ENCODE measurements at places on chromosomes 4 and X.

DNA sequence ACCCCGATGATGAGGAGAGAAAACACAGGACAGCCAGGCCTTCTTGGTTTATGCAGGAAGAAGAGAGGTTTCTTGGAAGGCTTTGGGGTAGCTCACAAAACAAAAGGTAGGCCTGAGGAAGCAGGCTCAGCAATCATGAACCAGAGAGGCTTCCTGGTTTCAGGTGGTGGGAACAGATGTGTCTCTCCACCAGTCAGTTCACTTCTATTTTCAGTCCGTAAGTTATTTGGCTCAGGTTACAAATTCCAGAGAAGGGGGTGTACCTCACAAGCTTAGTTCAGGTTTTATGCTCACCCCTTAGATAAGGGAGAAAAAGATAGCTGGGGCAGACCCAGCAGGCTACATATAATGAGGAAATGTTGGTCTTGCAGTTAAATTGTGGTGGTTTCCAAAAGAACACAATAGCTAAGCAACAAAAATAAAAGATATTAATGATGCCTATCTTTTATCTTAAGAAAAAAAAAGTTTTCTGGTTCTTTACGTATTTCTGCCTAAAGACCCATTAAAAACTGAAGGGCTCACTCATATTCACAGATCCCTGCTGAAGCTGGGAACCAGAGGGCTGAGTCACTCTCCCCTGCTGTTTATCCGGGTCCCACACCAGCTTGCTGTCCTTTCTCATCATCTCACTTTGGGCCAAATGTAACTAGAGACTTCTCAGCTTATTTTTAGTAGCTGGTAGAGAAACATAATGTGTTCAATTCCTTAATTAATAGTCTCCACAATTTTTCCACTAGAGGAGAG lies 177.0 kb downstream of the CAMK2D start:
- no peak for DNase-seq

GRCh38 chr4:185426960-185427688 lies 1.4 kb upstream of the UFSP2 start:
- no peak for DNase-seq

GRCh38 chrX:13101441-13102139 lies 57.2 kb upstream of the FAM9C start:
- no peak for DNase-seq

GRCh38 chrX:46268412-46268811 lies 276.8 kb downstream of the ZNF674 start:
- DNase-seq, result no peak

- no peak for DNase-seq
These were observed 232.8 kb downstream of the GALNTL6 start for GRCh38 chr4:172045981-172046380.

- no peak for DNase-seq
These were observed 47.7 kb downstream of the FGFRL1 start for GRCh38 chr4:1058997-1059665.

GRCh38 chr4:128565565-128566186 lies 243.8 kb upstream of the JADE1 start:
- peak; percentile 9 for DNase-seq

DNA sequence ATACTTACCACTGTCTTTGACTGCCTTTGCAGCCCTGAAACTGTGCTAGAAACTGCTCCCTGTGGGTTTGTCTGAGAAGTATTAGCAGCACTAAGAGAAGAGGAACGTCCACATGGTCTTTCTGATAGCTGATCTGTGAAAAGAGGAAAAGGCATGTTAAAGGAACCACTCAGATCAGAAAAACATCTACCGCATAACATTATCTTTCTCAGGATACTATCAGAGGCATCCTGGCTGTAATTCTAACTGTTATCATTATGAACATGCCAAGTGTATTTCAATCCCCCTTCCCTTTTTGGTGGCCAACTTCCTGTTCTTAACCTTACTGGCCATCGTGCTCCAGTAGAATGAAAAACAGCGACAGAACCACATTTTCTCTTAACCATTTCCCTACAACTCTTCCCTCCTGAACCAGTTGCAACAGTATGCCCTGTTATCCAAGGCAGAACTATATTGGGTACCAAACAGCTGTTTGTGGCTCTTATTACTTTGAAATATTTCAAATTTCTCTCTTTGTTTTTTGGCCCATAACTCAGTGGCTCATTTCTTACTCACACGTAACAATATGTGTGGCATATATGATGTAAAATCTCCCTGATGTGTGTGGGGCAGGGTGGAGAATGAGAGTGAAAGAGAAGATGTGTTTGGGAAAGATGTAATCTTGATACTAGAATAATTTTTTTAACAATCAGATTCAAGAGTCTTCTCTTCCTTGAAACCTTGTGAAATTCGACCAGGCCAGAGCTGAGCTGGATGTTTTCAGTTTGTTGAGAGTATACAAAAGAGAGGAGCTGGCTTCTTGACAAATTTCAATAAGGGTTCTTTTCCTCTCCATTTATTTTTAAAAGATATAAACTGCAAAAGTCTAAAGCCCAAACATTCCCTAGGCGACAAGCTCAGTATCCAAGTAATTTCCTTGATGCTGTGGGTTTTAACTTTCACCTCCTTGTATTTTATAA lies 35.2 kb downstream of the ARHGEF6 start:
- DNase-seq, result peak; percentile 12

DNA sequence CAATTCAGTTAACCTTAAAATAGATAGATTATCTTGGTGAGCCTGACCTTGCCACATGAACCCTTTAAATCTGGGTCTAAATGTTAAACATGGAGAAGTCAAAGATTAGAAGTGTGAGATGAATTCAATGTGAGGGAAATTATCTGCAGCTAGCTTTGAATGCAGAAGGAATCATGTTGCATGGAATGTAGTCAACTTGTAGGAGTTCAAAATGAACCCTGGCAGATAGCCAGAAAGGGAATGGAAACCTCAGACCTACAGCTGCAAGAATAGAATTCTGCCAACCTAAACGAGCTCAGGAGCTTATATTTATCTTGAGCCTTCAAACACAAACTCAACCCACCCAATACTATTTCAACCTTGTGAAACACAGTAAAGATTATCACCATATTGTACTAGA lies 632.5 kb downstream of the KCTD8 start:
- DNase-seq, result no peak

GRCh38 chr4:107034996-107035818 lies 906 bp downstream of the DKK2 start:
- no peak for DNase-seq

DNA sequence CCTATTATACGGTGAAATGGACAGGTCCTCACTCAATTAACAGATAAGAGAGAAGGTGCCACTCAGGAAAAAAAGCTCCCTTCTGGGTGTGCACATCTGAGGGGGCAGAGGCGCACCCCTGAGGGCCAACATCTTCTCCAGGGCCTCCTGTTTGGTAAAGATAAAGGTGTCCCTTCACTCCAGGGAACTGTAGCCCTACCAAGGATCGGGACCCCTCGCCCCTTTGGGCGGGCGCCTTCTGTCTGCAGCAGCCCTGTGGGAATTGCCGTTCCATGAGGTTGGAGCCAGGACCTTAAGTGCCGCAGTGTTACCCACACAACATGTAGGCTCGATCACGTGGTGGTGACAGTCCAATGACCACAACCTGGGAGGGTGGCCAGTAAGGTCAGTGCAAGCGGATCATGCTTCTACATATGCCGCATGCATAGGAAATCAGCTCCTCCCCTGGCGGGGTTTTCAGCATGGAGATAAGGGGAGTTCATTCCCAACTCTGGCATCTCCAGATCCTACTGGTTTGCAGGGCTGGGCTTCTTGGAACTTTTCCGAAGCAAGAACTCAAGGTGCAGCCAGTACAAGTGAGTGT lies 253.3 kb downstream of the EVC2 start:
- no peak for DNase-seq

- DNase-seq, result no peak
These were observed 545.3 kb upstream of the FAT1 start for GRCh38 chr4:187268940-187269339.

GRCh38 chr4:28469886-28470285 lies 1609.2 kb downstream of the STIM2 start:
- no peak for DNase-seq

GRCh38 chr4:100149190-100149589 lies 41.1 kb downstream of the DDIT4L start:
- DNase-seq, result no peak

GRCh38 chr4:6449746-6450369 lies 22.6 kb downstream of the PPP2R2C start:
- DNase-seq, result no peak

DNA sequence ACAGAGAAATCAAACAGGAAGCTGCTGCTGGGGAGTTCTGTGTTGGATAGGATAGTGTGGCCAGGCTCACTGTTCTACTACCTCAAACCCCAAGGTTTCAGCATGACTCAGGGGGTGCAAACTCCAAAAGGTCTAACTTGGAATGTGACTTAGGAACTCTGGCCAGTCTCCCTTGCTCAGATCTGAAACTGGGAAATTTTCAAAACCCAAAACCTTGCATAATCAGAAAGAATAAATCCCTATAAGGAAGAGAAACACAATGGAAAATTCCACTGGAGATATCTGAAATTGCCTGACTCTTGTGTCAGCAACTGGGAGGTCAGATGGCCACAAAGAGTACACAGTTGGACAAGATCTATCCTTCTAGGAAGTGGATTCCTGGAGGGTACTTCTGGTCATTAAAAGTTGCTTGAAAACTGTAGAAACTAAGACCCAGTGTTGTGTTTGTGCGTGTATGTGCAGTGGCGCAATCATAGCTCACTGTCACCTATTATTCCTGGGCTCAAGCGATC lies 58.0 kb downstream of the PPEF2 start:
- DNase-seq, result no peak

GRCh38 chrX:65420154-65420553 lies 114.4 kb downstream of the LAS1L start:
- no peak for DNase-seq

DNA sequence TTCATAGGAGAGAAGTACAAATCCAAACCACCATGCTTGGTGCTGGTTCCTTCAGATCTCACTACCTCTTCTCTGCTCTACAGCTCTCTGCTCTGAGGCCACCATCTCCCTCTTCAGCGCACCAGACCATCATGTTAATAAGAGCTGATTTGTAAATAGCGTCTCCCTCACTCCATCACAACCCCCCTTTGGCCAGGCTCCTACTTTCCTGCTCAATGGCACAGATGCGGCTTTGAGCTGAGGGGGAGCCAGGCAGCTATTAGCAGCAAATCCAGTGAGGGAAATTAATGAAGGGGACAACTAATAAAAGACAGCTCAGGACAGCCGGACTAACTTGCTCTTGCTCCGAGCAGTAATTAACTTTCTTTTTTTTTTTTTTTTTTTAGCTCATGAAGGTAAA lies 13.1 kb downstream of the NEUROG2 start:
- DNase-seq, result no peak

GRCh38 chr4:42460043-42460442 lies 62.8 kb downstream of the SHISA3 start:
- DNase-seq, result no peak

DNA sequence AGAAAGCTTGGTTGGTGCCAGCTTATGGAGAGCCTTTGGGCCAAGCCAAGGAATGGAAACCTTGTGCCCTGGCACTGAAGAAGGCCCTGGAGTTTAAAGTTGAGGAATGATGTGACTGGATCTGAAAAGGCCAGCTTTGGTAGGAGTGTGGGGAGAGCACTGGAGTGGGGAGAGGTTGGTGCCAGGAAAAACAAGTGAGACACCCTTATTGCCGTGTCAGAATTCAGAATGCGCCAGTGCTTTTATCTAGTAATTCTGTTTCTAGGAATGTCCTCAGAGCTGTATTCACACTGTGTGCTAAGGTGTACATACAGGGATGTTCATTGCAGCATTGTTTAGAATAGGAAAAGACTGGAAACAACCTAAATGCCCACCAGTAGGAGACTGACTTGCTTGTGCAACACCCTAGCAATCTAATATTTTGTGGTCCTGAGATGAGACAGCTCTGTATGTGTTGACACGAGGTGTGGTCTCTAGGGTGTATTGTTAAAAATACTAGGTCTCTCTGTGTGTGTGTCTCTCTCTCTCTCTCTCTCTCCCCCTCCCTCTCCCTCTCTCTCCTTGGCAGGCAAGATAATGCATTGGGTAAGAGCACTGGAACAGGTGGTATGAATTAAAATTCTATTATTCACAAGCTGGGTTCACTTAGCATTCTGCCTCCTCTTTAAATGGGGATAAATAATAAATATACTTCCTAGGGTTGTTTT lies 107.8 kb downstream of the GATB start:
- no peak for DNase-seq

GRCh38 chrX:48800574-48801279 lies 1.1 kb upstream of the HDAC6 start:
- DNase-seq, result no peak

- DNase-seq, result no peak
These were observed 115.0 kb upstream of the FTHL17 start for GRCh38 chrX:31186693-31187338.

DNA sequence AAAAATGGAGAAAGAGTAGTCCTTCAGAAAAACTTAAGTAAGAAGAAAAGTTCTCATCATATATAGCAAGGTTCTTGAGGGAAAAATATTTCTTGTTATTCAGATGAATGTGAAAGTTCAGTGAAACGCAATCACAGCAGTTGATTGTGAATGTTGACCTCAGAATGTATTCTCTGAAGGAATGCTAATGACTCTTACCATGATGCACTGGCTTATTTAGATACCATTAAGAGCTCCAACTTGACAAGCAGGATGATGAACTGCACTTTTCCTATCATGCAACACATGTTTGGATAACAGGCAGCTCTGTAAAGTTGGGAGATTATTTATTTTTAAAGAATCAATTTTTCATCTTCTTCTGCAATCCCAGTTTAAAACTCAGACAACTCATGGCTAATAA lies 115.5 kb upstream of the MYOZ2 start:
- no peak for DNase-seq

GRCh38 chr4:101355246-101355645 lies 7.9 kb upstream of the PPP3CA start:
- no peak for DNase-seq

- DNase-seq, result no peak
These were observed 56.9 kb downstream of the OTC start for GRCh38 chrX:38409289-38409688.

All from AML-193 (cell line).